NCI-H774 (cell line): ENCODE measurements at places on chromosomes 1 and 21.

- DNase-seq: no peak
These were observed 23.0 kb upstream of the POU2F1 start for GRCh38 chr1:167197692-167198091.

- no peak for DNase-seq
These were observed 42.9 kb upstream of the CITED4 start for GRCh38 chr1:40905061-40905460.

DNA sequence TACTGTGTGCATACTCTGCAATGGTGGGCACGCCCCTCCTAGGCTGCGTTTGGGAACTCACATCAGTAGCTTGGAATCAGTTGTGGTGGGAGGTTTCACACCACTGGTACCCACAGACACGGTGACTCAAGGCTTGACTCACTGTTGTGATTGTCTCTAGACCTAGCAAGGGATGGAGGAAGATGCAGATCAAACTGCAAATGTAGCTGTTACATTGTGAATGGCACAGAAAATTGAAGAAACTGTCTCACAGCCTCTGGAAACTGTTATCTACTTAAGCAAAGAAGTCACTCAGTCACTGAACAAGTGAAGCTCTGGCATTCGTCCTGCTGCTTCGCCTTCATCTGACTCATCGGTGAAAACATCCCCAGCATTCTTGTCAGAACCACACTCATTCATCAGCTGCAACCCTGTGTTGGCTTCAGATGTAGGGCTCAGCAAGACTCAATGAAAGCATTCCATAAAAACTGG lies 59.5 kb downstream of the POFUT2 start:
- DNase-seq: no peak

DNA sequence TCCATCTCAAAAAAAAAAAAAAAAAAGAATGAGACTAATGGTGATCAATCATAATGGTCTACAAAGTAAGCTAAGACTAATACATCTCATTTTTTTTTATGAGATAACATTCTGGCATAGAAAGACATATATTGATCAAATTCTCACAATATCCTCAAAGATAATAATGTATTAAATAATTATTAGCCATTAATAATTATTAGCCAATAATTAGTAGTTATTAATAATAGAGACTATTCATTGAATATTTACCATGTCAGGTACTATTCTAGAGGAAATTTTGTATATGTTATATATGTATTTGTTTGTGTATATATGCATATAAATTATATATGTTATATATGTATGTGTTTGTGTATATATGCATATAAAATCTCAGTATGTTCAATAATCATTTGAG lies 137.7 kb upstream of the PTBP2 start:
- DNase-seq: no peak

GRCh38 chr1:78005755-78006154 lies 1.0 kb downstream of the DNAJB4 start:
- DNase-seq: no peak
